ENCODE measurements at places on chromosomes 13 and 19. TPM values are rescaled to one million over a fixed set of nuclear protein-coding genes. Genes with fewer than 3 reads are reported as not detected.

DNA sequence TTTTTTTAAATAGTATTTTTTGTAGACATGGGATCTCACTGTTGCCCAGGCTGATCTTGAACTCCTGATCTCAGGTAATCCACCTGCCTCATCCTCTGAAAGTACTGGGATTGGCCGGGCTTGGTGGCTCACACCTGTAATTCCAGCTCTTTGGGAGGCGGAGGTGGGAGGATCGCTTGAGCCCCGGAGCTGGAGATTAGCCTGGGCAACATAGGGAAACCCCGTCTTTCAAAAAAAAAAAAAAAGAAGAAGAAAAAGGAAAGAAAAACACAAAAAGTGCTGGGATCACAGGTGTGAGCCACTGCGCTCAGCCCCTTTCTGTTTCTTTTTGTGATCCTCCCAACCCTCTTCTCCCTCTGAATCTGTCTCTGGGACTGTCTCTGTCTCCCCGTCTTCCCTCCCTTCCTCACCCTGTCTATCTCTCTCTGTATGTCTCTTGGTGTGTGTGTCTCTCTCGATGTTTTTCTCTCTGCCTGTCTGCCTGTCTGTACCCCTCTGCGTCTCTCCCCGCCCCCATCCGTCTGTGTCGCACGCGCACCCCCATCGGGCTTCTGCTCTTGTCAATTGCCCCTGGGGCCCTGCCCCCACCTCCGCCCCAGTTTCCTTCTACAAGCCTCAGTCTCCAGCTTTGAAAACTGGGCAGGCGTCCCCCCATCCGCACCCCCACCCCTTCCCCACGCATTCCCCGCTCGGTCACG, 540 bp upstream of the ZFP36 start:
- H3K4me1 ChIP-seq, result peaks cover 50% of the 10 kb centered on the region
- peak; percentile 96 for DNase-seq
- H3K27me3 ChIP-seq, result no peaks in the 10 kb centered on the region
- peak overlapping the region; percentile 88 for H3K27ac ChIP-seq
- H3K4me3 ChIP-seq, result peak overlapping the region; percentile 79

The NLRP5 gene
- not detected for total RNA-seq

The FFAR3 gene
- 1.2 TPM for total RNA-seq

The PSG7 gene
- not detected for total RNA-seq

GRCh38 chr13:45527699-45528462, 63.1 kb downstream of the COG3 start:
- no peak overlapping the region for H3K4me3 ChIP-seq
- H3K27me3 ChIP-seq, result no peaks in the 10 kb centered on the region
- H3K4me1 ChIP-seq, result no peaks in the 10 kb centered on the region
- DNase-seq, result no peak
- H3K36me3 ChIP-seq, result peaks cover 19% of the 10 kb centered on the region

DNA sequence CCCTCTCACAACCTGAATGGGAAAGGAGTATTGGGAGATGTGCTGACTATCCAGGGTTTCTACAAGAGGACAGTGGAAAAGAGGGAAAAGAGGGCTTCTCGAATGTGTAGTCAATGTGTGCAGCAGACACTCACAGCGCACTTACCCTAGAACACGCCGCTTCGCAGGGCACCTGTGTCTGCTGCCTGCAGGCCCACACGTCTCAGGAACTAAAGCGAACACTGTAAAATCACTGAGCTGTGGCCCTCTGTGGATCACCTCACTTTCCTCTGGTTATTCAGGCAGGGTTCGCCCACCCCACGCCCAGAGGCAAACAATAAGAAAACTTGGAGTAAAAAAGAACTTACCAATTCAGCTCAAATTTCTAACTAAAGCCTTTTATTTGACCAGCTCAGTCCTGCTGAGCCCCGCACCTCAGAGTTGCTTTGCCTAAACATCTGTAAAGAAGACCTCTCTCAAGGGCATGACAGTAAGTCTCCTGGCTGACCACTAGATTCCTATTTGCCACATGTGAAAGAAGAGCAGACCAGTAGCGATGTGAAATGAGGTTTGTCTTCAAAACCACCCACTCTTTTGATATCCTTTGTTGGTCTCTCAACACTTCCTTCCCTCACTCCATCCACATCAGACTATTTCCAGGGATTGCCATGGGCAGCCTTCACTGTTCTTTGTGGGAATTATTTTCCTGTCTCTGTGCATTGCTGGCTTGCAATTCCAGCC, 19.3 kb upstream of the DOCK9 start:
- H3K4me1 ChIP-seq, result peaks cover 85% of the 10 kb centered on the region
- peaks cover 5% of the 10 kb centered on the region for H3K36me3 ChIP-seq
- DNase-seq, result no peak
- no peak overlapping the region for H3K4me3 ChIP-seq
- H3K27me3 ChIP-seq, result no peaks in the 10 kb centered on the region

- DNase-seq, result no peak
- H3K27ac ChIP-seq, result no peak overlapping the region
- no peaks in the 10 kb centered on the region for H3K27me3 ChIP-seq
Observed at GRCh38 chr13:100668408-100668807, 6.2 kb downstream of the TMTC4 start.

- no peak overlapping the region for H3K4me3 ChIP-seq
- H3K36me3 ChIP-seq, result peaks cover 16% of the 10 kb centered on the region
- no peak for DNase-seq
- H3K27ac ChIP-seq, result no peak overlapping the region
- peaks cover 7% of the 10 kb centered on the region for H3K4me1 ChIP-seq
- H3K27me3 ChIP-seq, result no peaks in the 10 kb centered on the region
Observed at GRCh38 chr13:112791663-112792440, 102.0 kb downstream of the ATP11A start.

DNA sequence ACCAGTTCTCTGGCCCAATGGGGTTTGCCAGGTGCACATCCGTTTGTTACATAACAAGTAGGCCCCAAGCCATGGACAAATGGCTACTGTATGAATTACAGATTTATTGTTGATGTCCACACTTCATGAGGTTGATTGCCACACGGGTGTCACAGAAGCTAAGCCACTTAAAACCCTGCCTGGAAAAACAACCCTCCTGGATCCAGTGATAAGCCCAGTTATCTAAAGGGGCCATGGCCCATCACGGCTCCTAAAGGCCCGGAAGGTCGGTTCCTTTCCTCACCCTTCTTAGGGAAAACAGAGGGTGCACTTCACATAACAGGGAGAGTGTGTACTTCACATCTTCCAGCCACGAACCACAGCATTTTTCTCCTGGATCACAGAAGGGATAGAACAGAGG, 4.1 kb downstream of the TMEM272 start:
- no peak overlapping the region for H3K4me3 ChIP-seq
- no peak overlapping the region for H3K27ac ChIP-seq
- H3K36me3 ChIP-seq, result no peaks in the 10 kb centered on the region
- no peak for DNase-seq
- peaks cover 33% of the 10 kb centered on the region for H3K4me1 ChIP-seq
- peaks cover 4% of the 10 kb centered on the region for H3K27me3 ChIP-seq

The TINCR gene
- 0.50 TPM for total RNA-seq

- no peaks in the 10 kb centered on the region for H3K27me3 ChIP-seq
- no peak overlapping the region for H3K4me3 ChIP-seq
- H3K36me3 ChIP-seq, result no peaks in the 10 kb centered on the region
Observed at GRCh38 chr19:10070730-10071446, 15.2 kb upstream of the SHFL start.

The KLK14 gene
- total RNA-seq, result 0.43 TPM

GRCh38 chr13:39530916-39531315, 72.1 kb downstream of the LHFPL6 start:
- no peaks in the 10 kb centered on the region for H3K4me1 ChIP-seq
- H3K27me3 ChIP-seq, result peaks cover 19% of the 10 kb centered on the region
- H3K36me3 ChIP-seq, result no peaks in the 10 kb centered on the region
- no peak overlapping the region for H3K27ac ChIP-seq

All from activated CD8-positive, alpha-beta T cell treated with anti-CD3 and anti-CD28 coated beads for 36 hours (primary cell).